Adipocyte (in vitro differentiated cells): ENCODE measurements at places on chromosomes 4 and X.

DNA sequence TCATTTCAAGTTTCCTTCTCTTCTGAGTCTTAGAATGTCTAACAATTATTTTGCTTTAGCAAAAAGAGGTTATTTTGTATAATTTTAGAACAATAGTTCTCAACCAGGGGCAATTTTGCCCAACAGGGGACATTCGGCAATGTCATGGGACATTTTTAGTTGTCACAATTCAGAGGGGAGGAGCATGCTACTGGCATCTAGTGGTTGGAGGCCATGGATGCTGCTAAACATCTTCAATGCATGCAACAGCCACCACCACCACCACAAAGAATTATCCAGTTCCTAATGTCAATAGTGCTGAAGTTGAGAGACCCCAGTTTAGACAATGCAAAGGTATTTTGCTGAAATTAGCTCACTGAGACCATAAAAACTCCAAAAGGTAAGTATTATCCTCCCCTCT is 122.5 kb downstream of the ARHGAP6 start:
- DNase-seq = no peak

- DNase-seq = peak; percentile 51
Observed at GRCh38 chrX:46630141-46630540, 56.6 kb downstream of the CHST7 start.

GRCh38 chr4:140330311-140330900 is 43.0 kb upstream of the SCOC start:
- DNase-seq = peak; percentile 79

GRCh38 chrX:112803060-112803459 is 37.6 kb downstream of the AMOT start:
- no peak for DNase-seq

GRCh38 chrX:57286507-57287251 is at the start of gene FAAH2:
TSS of gene FAAH2 (plus strand) at chrX:57286706. CDS start at chrX:57286826, 120 bp downstream.
- DNase-seq = no peak

GRCh38 chr4:100257567-100257966 is 67.3 kb upstream of the DDIT4L start:
- no peak for DNase-seq

GRCh38 chr4:80075995-80076675 is 3.1 kb upstream of the ANTXR2 start:
- no peak for DNase-seq

DNA sequence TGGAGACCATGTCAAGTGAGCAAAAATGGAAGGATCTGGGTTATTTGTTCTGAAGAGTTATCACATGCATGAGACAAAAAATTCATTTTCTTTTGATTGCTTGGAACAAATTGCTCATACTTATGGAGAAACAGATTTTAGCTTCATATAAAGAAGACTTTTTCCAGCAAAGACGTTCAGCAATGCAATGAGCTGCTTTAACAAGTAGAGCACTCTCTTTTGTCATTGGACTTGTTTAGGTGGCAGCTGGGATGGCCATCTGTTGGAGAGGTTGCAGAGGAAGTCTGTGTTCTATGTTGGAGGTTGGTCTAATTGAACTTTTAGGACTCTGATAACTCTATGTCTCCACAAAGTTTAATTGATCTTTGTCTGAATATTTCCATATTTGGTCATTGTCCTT is 19.9 kb upstream of the CEP135 start:
- no peak for DNase-seq

GRCh38 chrX:111609206-111609605 is 71.8 kb upstream of the ALG13 start:
- no peak for DNase-seq

- peak; percentile 15 for DNase-seq
Observed at GRCh38 chr4:80465238-80465637, 129.7 kb downstream of the CFAP299 start.

DNA sequence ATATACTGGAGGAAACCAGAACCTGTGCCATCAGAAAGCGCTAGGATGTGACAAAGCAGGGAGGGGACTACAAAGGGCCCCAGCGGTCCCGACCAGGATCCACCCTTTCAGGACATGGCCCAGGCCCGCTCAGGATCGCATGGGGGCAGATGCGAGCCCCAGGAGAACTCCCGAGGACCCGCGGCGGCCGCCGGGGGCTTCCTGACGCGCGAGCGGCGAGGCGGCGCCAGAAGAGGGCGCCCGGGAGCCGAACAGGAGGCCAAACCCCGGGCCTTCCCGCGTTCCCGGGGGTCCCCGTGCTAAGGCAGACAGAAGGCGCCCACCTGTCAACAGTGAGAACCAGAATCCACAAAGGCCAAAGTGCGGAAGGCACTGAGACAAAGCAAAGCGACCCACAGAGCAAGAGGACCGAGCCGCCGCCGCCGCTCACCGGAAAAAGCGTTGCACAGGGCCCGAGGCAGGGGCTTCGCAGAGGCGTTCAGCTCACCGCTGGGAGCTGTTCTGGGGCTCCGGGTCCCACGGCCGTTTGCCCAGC is 7.3 kb upstream of the OPN1LW start:
- DNase-seq = peak; percentile 77

DNA sequence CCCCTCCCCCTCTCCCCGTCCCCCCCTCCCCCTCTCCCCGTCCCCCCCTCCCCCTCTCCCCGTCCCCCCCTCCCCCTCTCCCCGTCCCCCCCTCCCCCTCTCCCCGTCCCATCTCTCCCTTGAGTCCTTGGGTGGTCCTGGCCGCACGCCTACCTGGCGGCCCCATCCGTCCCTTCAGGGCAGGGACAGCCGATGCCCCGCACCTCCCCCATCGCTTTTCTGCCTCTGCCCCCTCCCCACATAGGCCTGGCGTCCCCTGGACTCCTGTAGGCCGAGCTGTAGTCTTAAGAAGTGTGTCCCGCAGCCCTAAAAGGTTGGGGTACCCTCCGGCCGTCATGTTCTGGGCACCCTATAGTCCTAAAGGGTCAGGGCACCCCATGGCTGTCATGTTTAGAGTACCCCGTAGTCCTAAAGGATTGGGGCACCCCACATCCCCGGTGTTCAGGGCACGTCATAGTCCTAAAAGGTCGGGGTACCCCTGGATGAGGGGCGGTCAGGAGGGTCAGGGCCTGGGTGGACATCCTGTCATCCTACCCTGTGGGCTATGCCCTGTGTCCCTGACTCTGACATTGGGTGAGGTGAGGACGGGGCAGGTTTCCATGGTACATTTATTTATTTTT is 10.8 kb upstream of the GTPBP6 start:
- no peak for DNase-seq

DNA sequence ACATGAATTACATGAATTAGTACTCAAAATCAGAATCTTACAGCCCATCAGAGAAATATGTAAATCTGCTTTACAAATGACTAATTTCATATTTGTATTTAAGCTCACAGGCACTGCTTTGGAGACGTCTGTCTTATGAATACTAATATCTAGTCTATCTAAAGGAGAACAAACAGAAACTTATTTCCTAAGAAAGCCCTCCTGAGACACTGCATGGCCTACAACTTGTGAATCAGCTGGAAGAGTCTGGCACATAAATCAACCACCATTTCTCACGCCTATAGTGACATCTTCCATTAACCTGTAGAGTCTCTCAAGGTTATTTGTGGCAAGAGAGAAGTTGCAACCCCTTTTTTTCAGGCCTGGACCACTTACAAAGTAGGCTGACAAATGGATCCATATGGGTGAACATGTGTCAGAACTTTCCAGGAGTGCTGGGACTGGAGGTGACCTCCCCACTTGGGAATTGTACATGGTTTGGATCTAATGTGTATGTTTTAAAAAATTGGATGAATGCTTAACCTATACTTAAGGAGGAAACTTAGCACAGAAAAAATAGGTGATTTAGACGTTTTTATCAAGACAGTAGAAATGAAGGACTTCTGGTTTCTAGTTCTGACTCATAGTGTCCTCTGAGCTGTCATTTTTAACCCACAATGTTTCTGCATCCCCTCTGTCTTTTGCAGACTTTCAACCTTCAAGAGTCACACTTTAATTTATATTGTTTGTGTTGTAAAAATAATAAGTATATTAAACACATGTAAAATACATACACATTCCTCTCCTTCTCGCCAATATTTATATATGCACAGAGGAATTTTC is 83.2 kb upstream of the ARHGAP24 start:
- DNase-seq = no peak

DNA sequence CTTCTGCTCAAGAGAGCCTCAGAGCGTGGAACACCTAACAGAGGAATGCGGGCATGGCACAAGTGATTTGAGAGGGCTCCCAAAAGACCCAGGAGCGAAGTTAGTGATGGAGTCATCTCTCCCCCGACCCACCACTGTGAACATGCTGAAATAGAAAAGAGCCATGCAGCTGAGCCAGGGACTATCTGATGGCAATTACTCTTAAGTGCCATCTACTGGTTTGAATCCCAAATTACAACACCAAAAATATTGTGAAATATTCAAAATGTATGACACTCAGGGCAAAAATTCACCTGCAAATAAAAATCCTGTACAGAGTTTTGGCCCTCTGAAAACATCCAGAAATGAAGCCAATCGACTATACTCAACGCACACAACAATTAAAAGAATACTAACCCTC is 2038.9 kb upstream of the ADGRL3 start:
- peak; percentile 0 for DNase-seq

DNA sequence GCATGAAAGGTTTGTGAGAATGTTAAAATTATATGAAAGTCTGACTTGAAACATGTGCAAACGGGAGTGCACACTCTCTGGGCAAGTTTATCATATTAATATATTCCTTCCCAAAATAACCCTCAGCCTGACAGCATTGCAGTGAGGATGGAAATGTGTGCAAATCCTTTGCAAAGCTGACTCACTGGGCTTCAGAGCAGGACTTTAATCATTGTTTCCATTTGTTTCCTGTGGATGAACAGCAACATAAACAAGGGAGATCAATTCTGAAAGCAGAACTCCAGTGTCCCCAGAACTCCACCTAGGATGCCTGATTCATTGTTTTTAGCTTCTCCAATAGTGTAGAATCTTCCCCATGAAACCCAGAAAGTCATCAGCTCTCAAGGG is 32.9 kb downstream of the SLC2A9 start:
- DNase-seq = peak; percentile 6

DNA sequence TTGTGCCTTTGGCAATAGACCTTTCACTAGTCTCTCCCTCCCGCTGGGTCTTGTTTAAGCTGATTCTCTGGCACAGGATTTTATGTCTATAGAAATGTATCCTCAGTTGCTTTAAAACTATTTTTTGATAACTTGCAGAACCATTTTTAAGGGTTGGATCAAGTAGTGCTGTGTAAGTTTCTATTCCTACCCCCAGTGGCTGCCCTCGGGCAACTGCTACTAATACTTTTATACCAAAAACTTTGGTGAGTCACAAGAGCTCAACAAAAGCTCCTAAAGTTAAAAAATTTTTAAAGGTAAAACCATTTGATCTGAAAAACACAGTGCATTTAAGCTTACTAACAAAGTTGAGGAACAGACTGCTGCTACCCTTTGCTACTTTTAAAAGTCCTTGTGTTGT is 1460.6 kb upstream of the PCDH7 start:
- peak; percentile 2 for DNase-seq

DNA sequence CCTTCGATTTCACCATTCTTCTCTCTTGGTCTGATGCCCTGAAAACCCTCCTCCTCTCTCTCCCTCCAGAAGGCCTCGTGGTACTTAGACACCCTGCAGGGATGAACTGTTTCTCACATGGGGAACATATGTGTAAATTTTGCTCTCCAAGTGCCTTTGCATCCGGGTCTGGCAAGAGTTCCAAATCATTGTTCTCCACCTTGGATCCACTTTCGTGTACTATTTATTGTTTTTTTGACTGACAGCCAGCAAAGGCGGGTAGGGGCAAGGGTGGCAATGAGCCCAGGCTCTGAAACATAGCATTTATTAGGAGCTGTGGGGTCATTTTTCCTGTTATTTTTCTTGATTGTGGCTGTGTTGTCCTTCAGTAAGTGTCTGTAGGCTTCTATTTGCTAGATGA is 81.7 kb downstream of the RTL5 start:
- DNase-seq = no peak

- peak; percentile 86 for DNase-seq
Observed at GRCh38 chr4:78517050-78517652, 34.4 kb upstream of the ANXA3 start.

- no peak for DNase-seq
Observed at GRCh38 chr4:23373261-23373660, 516.6 kb downstream of the PPARGC1A start.

DNA sequence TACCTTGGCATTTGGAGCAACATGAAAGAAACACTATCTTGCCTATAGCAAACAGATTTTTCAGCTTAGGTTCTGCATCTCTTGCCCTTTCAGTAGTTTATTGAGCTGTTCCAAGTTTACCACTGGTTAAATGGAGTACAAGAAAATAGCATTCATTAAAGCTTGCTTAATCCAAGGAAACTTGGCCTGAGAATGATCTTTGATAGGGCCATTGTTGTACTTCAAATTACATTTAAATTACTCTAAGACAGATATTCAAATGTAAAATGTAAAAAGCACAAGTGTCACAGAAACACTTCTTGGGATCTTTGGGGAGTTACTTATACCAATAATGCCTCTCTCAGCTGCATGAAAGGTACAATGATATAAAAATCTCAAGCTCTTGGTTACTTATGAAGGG is 609.0 kb upstream of the HTR2C start:
- DNase-seq = no peak

- peak; percentile 71 for DNase-seq
Observed at GRCh38 chrX:154396973-154397887, 947 bp upstream of the RPL10 start.

GRCh38 chr4:93760284-93760683 is 68.3 kb upstream of the ATOH1 start:
- DNase-seq = no peak

GRCh38 chr4:144989306-144989705 is 108.7 kb downstream of the ANAPC10 start:
- no peak for DNase-seq

GRCh38 chr4:177441061-177441802 is 1.0 kb downstream of the AGA start:
- DNase-seq = peak; percentile 34

GRCh38 chr4:55020131-55020530 is 105.3 kb downstream of the KDR start:
- DNase-seq = no peak

GRCh38 chr4:152937336-152938236 is 1.5 kb downstream of the FHDC1 start:
- DNase-seq = peak; percentile 75

DNA sequence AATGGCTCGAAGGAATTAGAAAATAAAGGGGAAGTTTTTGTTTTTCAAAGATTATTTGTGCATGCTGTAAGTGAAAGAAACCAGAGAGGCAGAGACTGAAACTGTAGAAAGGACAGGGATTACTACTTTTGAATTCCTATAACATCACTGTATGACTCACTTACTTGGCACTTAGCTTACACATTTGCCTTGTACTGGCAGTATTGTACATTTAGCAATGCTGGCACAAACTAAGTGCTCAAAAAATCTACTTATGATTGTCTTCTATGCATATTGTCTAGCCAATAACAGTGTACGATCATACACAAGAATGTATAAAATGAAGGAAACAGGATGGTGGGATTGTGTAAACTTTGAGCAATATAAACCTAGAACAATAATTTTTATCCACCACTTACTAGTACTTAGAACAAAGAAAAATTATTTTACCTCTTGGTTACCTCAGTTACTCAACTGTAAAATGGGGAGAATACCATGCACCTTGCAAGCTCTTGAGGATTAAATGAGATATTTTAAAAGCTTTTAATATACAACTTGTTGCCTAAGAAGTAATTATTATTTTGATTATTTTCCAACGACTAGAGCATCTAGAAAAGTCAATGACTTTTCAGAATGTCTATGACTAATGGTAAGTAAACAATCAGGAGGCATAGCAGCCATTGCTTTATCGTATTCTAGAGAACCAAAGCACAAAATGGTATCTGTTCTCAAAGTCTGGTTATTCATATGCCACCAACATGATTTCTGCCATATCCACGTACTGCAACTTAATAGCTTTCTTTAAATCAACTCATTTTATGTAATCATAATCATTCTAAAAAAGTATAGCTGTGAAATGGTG is 4.7 kb downstream of the FAM120C start:
- peak; percentile 83 for DNase-seq
